Mesothelial cell of epicardium (in vitro differentiated cells): ENCODE measurements at places on chromosomes 7 and 10.

DNA sequence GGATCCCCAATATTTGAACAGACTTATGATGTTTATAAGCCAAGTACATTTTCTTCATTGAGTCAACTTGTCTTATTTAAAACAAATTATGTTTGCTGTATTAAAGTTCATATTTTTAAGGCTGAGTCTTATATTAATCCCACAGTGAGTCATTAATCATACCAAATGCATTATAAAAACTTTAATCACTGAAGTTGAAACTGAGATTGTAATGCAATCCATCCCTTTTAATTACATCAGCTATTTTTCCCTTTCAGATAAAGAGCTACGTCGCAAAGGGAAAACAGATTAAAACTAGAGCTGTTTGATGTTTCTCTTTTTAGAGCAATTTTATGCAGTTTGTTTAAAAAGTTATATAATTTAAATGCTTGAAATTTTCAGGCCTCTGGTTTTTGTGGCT, 183.0 kb downstream of the ARID5B start:
- no peak for DNase-seq

DNA sequence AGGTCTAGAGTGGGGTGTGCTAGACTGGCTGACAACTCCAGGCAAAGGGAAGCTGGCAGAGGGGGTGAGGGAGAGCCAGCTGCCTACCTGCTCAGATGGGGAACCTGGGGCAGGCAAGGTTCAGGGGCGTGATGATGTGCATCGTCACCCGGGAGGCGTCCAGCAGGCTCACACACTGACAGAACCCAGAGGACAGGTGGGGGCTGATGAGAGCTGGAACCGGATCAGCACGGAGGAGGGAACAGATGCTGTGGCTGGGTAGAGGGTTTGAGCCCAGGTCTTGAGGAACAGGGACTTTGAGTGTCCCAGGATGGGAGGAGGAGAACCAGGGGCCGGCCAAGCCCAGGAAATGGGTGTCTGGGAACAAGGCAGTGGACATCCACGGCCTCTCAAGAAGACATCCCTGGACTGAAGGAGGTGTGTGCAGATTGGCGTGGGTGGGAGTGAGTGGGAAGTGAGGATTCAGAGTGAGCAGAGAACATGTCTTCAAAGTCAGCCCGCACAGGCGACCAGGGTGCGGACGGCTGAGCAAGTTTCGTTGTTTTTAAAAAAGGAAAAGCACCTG, 3.9 kb downstream of the RASGEF1A start:
- no peak for DNase-seq

- no peak for DNase-seq
Measured at GRCh38 chr7:36289833-36290661, 99.6 kb upstream of the ANLN start.

- peak; percentile 83 for DNase-seq
Measured at GRCh38 chr7:100965723-100966541, 3.4 kb upstream of the MUC12 start.

- DNase-seq = no peak
Measured at GRCh38 chr7:40234046-40234445, 99.2 kb downstream of the SUGCT start.

DNA sequence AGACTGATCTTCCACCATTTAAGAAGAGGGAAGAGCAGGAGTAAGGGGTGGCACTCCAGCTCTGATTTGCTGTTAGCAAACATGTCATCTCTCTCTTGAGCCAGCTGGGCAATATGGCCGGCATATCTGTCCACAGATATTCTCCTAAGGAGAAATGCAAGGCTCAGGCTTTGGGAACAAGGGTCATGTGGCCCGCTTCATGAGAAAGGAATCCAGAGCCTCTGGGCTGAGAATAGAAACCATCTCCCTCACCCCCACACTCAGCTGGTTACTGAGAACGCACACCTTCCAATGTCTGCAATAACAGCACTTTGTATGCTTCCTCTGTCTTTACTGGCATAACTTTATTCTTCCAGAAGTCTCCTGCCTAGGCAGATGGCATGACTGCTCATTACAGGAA, 171.2 kb downstream of the ELMO1 start:
- no peak for DNase-seq

GRCh38 chr7:74526780-74527179, 73.1 kb downstream of the GTF2IRD1 start:
- no peak for DNase-seq

DNA sequence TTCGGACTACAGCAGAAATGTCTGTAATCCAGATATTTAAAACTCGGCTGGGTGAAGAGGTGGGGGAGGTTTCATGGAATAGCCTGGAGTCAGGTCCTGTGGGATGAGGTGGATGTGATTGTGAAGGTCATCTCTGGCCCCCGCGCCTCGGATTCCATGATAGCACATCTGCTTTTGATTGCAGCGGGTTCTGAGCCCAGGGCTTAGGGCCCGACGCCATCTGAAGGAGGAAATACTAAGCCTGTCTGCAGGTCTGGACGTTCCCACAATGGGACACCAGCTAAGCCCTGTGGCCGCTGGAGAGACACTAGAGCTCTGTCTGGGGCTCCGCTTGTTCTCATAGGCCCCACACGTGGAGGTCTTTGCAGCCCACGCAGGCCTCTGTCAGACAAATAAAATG, 328.7 kb downstream of the CXCL12 start:
- DNase-seq = no peak
